ENCODE measurements at places on chromosomes 16 and 17.

DNA sequence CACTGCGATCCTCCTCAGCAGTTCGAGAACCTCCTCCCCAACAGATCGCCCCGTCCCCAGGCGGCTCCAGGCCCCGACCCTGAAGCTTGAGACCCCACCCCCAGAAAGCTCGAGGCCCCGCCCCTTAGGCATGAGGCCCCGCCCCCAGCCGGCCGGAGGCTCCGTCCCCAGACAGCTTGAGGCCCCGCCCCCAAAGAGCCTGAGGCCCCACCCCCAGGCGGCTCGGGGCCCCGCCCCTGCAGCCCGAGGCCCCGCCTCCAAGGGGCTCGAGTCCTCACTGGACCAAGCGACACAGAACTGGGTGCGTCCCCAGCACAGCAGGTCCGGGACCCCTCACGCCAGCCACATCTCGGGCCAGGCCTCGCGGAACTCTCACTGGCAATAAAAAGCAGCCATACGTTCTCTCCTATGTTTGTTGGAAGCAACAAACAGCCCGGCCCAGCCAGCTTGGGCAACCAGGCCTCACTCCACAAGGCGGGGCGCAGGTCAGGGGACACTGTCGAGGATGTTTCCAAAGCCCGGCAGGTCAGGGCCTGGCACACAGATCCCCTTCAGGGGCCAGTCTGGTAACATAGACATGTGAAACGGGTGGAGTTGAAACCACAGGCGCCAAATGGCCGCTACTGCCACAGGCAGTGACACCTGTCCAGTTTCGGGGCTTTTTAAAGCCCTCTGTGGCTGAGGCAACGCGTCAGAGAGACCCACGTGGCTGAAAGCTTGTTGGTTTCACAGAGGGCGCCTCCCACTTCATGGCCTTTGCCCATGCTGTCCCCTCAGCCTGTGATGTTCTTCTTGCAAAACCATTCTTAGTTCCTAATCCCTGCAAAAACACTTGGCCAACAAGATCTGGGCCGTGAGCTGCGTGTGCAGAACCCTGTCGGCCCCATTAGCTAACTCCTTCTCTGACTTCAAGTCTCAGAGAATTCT lies 224.2 kb downstream of the PARN start:
- peak; percentile 0 for DNase-seq

DNA sequence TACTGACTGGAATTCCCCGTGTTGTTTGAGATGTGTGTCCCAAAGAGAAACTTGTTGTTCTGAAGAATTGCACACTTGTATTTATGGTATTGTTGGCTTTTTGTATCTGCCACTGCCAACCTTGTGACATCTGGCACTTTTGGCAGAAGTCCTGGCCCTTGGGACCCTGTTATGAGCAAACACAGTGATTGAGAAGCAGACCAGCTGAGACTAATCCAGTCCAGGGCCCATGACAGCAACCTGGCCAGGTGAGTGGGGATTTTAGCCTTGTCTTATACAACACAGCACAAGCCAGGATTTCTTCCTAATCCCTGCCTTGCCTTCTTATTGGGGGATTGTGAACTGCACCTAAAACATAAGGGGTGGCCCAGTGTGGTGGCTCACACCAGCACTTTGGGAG lies 80.0 kb downstream of the NTN1 start:
- no peak for DNase-seq

- DNase-seq, result no peak
Observed at GRCh38 chr16:65061935-65062518, 59.8 kb downstream of the CDH11 start.

DNA sequence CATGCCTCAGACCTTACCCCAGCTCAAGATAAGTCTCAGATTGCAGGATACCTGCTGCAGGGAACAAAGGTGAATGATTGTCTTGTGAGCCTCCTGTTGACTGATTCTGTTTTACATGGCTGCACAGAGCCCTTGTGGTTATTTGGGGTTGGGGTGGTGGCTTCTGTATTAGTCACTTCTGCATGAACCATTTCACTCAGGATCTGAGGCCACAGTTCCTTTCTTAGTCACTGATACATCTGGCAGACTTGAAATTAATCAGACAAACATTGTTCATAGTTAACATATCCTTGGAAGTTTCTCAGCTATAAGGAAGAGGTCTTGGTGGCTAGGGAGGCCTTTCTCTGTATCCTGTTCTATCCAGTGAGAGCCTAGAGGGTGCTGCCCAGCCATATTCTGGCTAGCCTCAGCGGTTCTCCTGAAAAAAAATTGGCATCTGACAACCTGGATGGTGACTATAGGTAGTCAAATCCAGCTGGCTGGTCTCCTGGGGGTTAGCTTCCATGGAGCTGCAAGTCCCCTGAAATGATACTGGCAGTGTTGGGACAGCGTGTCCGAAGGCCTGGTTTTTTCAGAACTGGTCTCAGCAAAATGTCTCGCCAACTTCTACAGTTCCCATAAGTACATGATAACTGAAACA lies 8.4 kb upstream of the PLK1 start:
- no peak for DNase-seq

DNA sequence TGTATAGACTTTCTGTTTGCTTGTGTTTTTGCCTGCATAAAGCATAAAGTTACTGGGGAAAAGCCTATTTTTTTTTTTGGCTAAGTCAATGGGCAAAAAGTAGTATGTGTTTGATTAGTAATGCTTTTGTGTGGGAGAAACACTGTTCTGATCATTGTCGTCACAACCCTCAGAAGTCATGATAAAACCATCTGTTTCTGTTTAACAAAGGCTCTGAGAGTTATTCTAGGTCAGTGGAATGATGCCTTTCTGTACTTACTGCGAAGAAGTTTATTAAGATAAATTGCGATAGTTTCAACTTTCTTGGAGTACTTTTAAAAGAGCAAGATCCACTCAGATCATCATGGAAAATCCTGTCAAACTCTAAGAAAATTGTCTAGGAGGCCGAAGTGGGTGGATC lies 80.9 kb downstream of the PRKCA start:
- DNase-seq, result no peak

DNA sequence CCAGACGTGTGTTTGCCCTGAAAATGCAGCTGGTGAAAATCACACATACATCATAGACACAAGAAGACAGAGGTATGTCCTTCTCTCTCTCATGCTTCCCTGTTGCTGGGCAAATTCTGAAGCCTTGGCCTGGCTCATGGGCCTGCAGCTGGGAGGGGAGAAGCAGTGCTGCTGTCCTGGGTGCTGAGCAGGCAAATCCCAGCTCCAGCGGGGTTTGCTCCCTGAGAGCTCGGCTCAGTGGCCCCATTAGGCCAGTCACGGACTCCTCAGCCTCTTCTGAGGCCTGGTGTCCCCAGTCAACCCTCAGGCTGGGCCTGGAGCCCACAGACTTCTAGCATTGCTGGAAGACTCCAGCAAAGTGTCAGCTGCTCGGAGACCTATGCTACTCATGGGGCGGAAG lies 11.7 kb downstream of the RHBDL3 start:
- no peak for DNase-seq

- DNase-seq, result no peak
Observed at GRCh38 chr17:5592382-5592781, 8.1 kb upstream of the NLRP1 start.

DNA sequence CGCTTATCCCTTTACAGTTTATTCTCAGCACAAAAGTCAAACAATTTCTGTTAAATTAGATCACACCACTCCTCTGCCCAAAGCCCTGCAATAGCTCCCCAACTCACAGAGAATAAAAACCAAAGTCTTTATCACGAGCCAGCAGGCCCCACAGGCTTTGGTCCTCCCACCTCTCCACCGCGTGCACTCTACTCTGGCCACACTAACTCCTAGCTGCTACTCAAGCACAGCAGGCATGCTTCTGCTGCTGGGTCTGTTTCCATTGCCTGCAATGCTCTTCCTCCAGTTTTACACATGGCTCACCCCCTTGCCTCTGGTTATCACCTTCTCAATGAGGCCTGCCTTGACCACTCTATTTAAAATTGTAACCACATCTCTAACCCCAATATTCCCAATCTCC lies 27.6 kb downstream of the HELZ start:
- DNase-seq, result no peak

- DNase-seq, result peak; percentile 99
Observed at GRCh38 chr17:1455797-1456599, at the start of gene CRK. CRK (minus strand) TSS chr17:1456232; CDS start chr17:1456117, 115 bp downstream.

All from effector memory CD4-positive, alpha-beta T cell (primary cell).